ENCODE measurements at places on chromosomes 2 and 18.

DNA sequence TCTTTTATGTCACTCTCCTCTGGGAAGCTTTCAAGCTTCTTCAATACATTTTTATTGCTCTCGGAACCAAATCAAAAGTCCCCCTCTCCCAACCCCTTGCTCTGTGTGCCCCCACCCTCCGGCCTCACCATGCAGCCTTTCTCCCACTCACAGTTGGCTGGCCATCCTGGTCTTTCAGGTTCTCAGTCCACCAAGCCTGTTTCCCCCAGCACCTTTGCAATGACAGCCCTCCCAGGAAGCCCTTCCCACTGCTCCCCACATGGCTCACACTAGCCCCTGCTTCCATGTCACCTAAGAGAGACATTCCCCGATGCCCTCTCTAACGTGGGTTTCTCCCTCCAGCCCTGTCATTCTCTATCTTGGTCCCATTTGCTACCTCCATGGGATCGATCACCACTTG lies 266.6 kb downstream of the SRBD1 start:
- no peak for DNase-seq

DNA sequence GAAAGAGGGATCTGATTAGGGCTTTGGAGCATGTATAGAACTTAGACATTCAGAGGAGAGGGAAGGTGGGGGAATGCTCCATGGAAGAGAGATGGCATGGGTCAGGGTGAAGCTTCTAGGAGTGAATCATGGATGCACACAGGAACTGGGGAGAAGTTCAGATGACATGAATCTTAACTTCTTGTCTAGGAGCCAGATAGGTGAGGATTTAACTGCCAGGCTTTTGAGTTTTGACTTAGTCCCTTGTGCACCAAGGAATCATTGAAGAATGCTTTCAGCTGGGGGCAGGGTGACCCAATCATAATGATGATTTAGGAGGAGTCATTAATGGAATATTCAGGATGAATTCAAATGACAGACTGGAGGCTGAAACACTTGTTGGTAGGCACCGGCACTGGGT lies 48.7 kb downstream of the ACYP2 start:
- DNase-seq = no peak

DNA sequence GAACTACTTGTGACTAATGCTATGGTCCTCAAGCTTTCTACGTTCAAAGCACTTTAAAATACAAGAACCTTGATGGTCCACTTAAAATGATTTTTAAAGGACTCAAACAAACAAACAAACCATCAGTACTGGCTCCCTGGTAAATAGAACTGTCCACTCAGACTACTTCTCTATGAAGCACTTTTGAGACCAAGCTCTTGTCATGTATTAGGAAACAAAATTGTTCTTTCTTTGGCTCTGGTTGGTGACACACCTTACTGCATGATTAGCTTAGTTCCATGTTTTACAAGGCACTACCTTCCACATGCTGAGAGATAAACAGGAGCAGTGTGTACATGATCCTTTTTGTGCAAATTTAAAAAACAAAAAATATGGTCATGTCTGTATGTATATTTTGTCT lies 19.7 kb downstream of the DARS1 start:
- DNase-seq = no peak

- no peak for DNase-seq
These were observed at the start of gene SCN3A for GRCh38 chr2:165203689-165204559. Gene SCN3A, minus strand, starts transcription at chr2:165204050. Its CDS starts 27,656 bp downstream, at chr2:165176394.

DNA sequence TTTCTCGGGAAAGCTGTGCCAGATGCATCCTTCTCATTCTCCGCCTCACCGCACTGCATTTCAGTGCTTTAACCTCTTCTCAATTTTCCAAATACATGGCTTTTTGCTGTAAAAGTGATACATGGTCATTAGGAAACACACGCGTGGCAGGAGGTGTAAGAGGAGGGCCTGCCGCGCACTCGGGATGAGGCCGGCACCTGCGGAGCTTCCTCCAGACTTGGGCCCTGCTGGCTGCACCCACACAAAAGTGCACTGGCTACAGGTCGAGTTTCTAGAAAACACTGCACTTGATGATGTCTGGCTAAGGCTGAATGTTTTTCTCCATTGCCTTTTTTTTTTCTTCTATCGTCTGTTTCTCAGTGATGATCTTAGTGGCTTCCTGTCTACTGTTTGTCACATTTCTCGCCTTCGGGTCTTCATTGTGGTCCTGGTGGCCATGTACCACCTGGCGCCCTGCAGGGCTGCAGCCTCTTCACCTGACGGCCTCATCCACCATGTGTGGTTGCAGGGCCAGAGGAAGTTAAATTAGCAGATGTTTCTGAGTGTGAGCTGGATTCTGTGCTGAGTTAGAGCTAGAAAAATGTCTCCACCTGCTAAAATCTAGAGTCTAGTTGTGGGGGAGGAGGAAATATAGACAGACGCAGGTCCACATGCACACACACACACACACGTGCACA lies 7.6 kb downstream of the KCNG2 start:
- DNase-seq = no peak

GRCh38 chr2:152508446-152508845 lies 173.5 kb downstream of the FMNL2 start:
- DNase-seq = no peak

- DNase-seq = no peak
These were observed 191.3 kb downstream of the MYO1B start for GRCh38 chr2:191436368-191437055.

DNA sequence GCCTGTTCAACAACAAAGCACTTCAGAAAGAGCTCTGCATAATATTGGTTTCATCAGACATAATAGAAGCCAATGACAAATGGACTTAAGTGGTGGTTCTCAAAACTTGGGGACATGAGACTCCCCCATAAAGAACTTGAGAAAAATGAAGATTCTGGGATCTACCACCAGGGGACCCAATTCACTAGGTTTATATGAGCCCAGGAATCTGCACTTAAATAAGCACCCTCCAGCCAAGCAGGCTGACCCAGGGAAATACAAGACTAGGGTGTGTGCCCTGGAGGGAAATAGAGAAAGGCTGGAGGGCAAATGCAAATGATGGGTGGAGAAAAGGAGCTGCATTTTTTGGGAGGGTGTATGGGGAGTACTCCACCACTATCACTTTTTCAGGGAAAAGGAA lies 52.5 kb downstream of the SATB2 start:
- DNase-seq = no peak

- no peak for DNase-seq
These were observed 25.2 kb downstream of the NUP35 start for GRCh38 chr2:183149489-183149888.

DNA sequence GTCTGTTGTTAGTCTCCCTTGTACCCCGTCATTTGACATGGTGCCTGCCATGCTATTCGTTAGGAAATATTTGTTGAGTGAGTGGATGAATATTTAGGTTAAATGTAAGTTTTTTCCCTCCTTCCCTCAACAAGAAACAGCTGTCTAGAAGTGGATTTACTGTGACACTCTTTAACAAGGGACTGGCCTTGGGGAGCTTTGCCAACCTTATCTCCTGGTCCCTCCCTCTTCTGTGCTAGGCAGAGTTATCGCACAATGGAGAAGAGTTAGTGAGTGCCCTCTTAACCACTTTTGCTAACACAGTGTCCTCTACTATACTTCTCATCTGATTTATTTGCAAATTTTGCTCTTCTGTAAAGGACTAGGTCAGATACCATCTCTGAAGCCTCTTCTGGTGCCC lies 61.2 kb downstream of the DIS3L2 start:
- DNase-seq = no peak

DNA sequence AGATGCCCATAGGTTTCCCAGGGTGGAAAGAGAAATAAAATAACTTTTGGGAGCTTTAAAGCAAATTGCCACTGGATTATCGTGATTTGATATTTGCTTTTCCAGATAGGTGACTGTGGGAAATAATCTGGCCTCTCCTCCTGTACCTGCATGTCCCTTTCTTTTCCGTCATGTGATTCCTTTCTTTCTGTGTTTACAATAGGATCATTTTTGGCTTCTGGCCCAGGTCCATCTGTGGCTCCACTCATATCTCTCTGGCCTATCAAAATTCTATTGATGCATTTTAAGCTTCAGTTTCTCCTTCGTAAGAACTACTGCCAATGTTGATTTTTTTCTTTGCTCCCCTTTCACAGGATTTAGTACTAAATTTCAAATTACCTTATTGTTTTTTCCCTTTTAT lies 153.6 kb downstream of the CCDC85A start:
- no peak for DNase-seq

- no peak for DNase-seq
These were observed 83.8 kb downstream of the AGAP1 start for GRCh38 chr2:235577404-235578330.

GRCh38 chr18:35707674-35708073 lies 126.1 kb downstream of the GALNT1 start:
- DNase-seq = no peak

GRCh38 chr2:35035883-35036282 lies 1319.7 kb upstream of the CRIM1 start:
- DNase-seq = no peak

DNA sequence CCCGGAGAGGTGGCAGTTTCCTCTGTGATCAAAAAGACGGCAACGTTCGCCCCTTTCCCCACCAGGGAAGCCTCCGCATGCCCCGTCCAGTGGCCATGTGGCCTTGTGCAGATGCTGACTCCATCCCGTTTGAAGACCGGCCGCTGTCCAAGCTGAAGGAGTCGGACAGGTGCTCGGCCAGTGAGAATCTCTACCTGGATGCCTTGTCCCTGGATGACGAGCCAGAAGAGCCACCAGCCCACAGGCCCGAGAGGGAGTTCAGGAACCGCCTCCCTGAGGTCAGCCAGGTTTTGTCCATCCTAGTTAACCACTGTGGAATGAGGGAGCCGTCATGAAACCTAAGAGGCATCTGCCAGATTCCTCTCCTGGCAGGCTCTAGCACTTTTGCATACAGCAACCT lies 113.6 kb downstream of the MTCL1 start:
- DNase-seq = no peak

DNA sequence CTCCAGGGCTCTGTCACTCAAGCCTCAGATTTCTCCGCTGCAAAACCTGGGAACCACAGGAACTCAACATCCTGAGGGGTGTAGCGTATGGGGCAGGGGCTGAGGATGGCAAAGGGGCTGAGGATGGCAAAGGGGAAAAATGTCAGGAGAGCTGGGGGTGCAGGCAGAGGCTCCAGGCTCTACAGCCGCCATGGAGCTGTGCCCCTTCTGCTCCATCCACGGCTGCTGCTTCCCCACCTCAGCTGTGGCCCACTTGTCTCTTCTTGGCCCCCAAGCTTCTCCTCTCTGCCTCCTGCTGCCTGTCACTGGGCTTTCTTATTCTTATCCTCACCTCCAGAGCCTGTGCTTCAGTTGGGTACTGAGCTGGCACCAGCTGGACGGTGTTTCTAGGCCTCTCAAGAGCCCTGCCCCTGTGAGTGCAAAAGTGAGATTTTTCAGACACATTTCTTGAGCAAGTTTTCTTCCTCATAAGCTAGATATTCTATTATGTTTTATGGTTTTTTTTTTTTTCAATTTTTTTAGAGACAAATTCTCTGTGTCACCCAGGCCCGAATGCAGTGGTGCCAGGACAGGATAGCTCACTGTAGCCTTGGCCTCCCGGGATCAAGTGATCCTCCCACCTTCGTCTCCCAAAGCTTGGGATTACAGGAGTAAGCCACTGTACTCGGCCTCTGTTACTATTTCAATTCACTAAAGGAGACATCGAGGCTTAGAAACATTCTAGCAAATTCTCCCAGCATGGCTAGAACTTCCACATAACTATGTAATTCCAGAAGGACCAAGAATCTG lies 49.0 kb downstream of the MARCO start:
- no peak for DNase-seq

DNA sequence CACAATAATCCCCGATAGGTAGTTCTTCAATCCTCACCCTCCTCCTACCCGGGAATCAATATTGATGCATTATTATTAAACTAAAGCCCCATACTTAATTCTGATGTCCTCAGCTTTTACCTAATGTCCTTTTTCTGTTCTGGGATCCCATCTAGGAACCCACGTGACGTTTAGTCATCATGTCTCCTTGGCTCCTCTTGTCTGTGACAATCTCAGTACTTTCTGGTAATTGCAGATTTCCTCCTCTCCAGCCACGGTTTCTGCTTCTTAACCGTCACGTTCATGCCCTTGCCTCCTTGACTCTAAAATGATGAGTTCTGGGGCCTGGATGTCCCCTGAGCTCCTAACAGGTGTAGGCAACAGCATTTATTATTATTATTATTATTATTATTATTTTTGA lies 2.9 kb upstream of the DGKD start:
- DNase-seq = no peak

DNA sequence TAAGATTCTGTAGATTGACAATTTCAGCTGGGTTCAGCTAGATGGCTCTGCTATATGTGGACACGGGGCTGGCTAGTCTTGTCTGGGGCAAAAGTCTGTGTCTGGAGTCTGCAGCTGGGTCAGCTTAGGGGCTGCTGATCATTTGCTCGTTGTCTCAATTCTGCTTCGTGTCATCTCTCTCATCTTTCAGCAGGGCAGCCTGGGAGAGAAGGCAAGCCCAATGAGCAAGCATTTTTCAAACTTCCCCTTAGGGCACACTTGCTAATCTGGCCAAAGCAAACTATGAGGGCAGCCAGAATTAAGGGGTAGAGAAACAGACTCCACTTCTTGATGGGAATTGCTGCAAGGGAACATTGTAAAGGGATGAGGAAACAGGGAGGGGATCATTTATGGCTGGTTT lies 462.6 kb downstream of the SLC4A3 start:
- no peak for DNase-seq

GRCh38 chr2:172100080-172100934 lies 2.4 kb downstream of the DLX2 start:
- DNase-seq = no peak

DNA sequence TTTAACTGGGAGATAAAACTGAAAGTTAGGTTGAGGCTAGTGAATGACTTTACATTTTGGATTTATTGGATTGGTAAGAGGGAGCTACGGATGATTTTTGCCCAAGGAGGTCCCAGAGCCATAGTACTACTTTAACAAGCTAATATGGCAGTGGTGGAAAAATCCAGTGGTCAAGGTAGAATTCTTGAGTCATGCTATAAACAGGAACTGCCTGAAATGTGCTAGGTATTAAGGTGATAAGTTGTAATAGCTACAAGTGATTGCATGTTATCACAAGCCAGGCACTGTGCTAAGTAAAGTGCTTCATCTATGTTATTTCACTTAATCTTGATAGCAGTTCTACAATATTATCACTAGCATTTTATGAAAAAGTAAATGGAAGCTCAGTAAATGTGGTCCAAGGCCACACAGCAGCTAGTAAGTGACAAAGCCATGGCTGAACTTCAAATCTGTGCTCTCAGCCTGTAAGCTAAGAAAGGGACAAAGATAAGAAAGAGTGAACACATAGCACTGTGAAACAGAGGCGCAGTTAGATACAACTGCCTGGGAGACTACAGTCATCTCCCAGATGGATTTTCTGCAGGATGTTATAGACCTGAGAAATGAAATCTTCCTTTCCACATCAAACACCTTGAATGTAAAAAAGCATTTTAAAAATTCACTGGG lies 469.6 kb downstream of the TGIF1 start:
- no peak for DNase-seq
